Sigmoid colon (tissue), 7 donors: ENCODE measurements at places on chromosomes 5 and 9. TPM values are rescaled to one million over a fixed set of nuclear protein-coding genes. Genes with fewer than 3 reads are reported as not detected.

DNA sequence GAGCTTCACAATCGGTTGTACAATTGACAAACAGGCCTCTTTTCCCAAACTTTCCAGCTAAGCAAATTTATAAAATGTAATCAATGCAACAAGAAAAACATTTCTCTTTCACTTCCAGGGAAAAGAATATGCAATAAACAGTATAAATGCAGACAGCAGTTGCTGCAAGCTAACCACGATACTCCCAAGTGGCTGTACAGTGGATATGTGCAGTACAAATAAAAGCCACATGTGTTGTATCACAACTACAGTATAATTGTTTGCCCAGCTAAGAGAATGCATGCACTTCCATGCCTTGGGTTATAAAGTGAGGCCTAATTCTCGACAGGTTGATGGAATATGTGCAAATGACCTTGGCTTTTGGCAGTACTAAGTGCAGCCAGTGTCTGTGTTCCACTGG, 16.7 kb upstream of the PDCL start:
- DNase-seq: no peak

- no peak for DNase-seq
These were observed 41.2 kb downstream of the FYB1 start for GRCh38 chr5:39178171-39178570.

DNA sequence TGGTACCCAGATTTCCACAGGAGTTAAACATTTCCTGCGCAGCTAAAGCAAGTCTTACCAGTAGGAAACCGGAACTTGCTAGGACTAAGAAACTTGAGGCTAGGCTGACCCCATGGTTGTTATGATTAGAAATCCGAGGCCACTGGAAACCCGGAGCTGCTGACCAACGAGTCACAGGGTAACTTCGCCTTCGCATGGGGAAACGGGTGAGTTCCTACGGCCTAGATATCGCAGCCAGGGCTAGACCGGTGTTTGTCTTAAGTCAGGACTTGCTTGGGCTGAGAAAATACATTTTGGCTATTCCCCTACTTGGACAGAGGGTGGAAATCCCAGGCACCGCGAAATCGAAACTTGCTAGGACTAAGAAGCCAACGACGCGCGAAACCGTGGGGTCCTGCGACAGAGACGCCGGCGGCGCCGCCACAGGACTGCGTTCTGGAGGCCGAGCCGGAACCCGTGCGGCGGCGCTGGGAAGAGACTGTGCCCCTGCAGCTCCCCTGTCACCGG, 1.6 kb upstream of the ANXA2R start:
- DNase-seq: peak; percentile 80

- DNase-seq: peak; percentile 78
These were observed 12.7 kb upstream of the CD180 start for GRCh38 chr5:67209141-67209771.

GRCh38 chr5:15452781-15453180, 47.2 kb upstream of the FBXL7 start:
- DNase-seq: no peak

DNA sequence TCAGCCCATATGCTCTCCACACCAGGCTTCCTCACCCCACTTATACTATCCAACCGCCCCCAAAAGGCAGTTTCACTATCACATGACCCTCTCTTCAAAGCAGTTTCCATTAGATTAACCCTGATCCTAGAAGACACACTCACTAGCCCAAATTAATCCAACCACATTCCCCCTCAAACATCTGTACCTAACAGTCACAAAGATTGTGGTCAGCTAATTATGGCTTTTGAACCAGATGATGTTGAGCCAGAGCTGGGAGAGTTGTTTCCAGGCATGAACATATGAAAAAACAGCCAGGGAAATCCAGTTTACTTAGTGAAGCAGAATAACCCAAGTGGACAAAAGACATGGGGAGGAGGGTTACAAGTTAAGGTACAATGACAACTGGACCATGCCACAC, 131.2 kb downstream of the SPOCK1 start:
- DNase-seq: no peak

GRCh38 chr9:97560154-97560553, 58.7 kb downstream of the TMOD1 start:
- DNase-seq: no peak

The C5 gene
- 5.4 TPM for total RNA-seq

The RNF208 gene
- total RNA-seq: 1.1 TPM

The SLC6A7 gene
- total RNA-seq: not detected

The ANKRD55 gene
- total RNA-seq: not detected
